Hippocampal formation (tissue), 2 donors: ENCODE measurements at places on chromosomes 12 and 14.

DNA sequence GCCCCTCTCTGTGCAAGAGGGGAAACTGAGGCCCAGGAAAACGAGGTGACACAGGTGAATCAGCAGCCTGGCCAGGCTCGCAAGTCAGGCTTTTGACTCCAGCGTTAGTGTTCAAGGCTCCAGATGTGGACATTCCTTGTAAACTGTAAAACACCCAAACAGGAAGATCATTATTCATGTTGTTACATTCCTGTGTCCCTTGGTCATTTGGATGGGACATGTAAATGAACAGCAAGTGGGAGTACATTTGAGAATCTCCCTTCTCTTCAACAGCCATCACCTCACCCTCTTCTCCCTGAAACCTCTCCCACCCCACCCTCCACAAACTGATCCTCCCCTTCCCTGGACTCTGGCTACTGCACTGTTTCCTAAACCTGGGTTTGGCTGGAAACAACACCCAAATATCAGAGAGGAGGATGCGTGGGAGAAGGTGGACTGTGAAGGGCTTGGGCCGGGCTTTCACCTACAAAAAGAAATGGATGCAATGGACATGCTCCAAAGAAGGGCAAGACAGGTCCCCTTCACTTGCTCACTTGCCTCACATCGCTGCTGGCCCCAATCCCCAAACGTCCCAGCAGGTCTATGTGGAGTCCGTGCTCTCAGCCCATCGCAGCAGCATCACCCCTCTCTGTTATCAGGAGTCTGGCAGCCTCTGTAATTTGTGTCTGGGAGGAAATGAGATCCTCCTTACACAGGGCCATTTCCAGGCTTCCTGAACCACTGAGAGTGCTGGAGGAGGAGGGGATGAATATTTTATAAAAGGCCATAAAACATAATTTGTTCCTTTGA is 76.7 kb downstream of the GALNT8 start:
- no peak for DNase-seq

DNA sequence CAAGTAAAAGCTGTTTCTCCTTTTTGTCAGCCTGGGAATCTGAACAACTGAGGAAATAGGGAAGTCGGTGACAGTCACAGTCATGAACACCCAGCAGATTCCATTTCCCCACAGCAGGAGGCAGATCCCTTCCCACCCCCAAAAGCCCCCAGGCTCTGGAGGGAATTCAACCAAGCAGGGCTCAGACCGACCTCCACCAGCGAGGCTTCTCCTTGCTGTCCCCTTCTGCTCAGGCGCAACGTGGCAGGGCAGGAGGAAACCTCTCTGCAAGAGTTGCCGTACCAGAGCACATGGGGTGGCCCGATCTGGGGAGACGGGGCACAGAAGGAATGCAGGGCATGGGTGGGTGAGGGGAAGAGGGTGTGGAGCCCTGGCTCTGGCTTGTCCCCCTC is 319 bp downstream of the GALNT6 start:
- DNase-seq, result peak; percentile 66

DNA sequence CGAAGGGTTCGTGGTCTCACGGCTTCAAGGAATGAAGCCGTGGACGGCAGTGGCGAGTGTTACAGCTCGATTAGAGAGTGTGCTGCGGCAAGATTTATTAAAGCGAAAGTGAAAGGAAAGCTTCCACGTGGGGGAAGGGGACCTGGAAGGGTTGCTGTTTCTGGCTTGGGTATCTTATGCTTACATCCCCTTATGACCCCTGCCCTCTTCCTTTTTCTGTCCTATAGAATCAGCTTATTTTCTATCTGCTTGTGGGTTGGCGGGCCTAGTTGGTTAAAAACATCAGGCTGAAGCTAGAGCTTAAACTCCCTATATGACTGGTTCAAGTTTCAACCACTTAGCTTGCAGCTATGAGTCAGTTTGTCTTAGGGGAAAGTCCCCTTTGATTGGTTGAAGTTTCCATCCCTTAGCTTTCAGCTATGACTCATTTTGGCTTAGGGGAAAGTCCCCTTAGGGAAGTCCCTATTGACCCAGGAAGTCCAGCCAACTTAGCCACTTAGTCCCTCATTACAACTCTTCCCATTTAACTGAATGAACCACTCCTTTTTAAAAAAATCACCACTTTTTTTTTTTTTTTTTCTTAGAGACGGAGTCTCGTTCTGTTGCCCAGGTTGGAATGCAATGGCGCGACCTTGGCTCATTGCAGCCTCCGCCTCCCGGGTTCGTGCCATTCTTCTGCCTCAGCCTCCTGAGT is 1494.7 kb upstream of the TMEM132C start:
- DNase-seq, result no peak

DNA sequence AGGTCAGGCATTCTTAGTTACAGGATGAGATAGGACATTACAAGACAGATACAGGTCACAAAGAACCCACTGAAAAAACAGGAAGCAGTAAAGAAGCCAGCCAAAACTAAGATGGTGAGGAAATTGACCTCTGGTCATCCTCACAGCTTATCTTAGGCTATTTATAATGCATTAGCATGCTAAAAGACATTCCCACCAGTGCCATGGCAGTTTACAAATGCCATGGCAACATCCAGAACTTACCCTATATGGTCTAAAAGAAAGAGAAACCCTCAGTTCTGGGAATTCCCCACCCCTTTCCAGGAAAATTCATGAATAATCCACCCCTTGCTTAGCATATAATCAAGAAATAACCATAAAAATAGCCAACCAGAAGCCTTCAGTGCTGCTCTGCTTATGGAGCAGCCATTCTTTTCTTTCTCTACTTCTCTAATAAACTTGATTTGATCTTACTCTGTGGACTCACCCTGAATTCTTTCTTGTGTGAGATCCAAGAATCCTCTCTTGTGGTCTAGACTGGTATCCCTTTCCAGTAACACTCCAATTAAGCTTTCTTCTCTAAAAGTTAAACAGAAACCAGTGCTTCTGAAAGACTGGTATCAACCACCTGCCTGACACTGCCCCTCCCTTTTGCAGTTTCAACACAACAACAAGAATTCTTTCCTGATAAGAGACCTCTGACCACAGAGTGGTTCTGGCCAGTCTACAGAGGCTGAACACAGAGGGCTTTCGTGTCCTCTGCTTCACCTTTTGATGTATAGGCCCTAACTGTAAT is 86.9 kb downstream of the BCAT1 start:
- no peak for DNase-seq

GRCh38 chr12:89166525-89166934 is 185.8 kb downstream of the DUSP6 start:
- no peak for DNase-seq

DNA sequence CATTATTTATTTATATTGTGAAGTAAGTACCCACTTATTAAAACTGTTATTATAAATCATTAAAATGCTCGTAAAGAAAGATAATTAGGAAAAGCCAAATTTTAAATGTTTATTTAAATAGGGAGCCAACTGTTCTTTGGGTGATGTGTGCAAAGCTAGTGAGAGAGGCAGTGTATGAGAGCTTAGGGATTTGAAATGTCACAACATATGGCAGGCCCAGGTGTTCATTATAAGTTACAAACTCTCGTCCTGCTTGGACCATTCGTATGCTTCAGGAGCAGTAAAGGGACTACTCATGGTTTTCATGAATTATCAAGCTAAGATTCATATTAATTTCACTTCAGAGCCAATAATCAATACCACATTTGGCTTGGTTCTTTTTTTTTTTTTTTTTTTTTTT is 154.5 kb downstream of the TGFB3 start:
- DNase-seq, result no peak
